Transverse colon (tissue), 4 donors: ENCODE measurements at places on chromosomes 2 and 18. TPM values are rescaled to one million over a fixed set of nuclear protein-coding genes. Genes with fewer than 3 reads are reported as not detected.

GRCh38 chr2:200577027-200577426, 8.8 kb upstream of the AOX1 start:
- H3K27me3 ChIP-seq: no peaks in the 10 kb centered on the region
- H3K27ac ChIP-seq: no peak overlapping the region
- no peak overlapping the region for H3K4me3 ChIP-seq
- no peak for DNase-seq

DNA sequence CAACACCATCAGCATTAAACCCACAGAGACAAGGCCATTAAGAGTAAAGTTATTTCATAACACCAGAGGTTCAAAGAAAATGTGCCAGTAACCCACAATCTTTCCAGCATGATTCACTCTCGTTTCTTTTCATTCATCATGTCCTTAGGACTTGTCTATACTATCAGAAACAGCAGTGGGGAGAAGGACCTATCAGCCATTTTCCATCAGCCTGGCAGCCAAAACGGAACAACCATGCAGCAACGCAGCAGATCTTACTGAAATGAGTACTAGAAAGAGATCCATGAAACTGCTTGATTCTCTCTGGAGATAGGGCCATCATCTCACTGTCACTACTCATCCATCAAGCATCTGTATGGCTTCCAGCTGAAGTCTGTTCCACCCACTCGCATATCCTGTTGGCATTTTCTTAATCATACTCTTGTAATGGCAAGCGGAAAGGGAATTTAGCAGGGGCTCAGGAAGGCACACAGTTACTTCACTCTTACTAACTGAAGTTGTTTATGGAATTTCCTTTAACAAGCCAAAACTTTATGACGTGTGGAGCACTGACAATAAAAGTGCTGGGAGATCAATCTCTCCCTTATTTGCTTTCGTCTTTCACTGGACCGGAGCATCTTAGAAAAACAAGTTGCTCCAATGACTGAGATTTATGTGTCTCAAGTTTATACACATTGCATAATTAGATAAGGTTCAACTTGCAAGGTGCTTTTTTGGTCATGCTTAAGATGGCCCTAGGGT, 69.7 kb downstream of the EPHA4 start:
- no peak for DNase-seq
- H3K27ac ChIP-seq: no peak overlapping the region
- H3K36me3 ChIP-seq: no peaks in the 10 kb centered on the region
- H3K4me3 ChIP-seq: no peak overlapping the region
- no peaks in the 10 kb centered on the region for H3K4me1 ChIP-seq
- H3K27me3 ChIP-seq: no peaks in the 10 kb centered on the region

- H3K27ac ChIP-seq: no peak overlapping the region
- no peaks in the 10 kb centered on the region for H3K4me1 ChIP-seq
- H3K27me3 ChIP-seq: no peaks in the 10 kb centered on the region
- no peaks in the 10 kb centered on the region for H3K36me3 ChIP-seq
These were observed 148.9 kb upstream of the GULP1 start for GRCh38 chr2:188142636-188143295.

DNA sequence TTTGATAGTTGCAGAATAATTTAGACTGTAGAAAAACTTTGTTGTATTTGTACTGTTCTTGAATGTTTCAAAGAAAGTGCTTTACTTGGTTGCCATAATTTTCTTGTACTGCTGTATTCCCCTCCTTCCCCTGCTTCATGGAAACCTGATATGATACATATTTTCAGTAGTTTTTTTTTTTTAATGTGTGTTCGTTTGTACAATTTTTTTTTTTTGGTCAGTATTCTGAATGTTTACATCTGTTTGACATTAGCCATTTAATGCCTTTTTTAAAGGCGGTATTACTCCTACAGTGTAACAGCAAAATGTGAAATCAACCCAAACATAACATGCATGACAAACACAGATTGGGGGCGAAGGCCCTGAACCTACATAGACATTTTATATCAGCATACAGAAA, 172.3 kb downstream of the ASXL3 start:
- H3K27ac ChIP-seq: no peak overlapping the region
- DNase-seq: no peak
- H3K27me3 ChIP-seq: no peaks in the 10 kb centered on the region

Gene MARS2
- total RNA-seq: 4.4 TPM

DNA sequence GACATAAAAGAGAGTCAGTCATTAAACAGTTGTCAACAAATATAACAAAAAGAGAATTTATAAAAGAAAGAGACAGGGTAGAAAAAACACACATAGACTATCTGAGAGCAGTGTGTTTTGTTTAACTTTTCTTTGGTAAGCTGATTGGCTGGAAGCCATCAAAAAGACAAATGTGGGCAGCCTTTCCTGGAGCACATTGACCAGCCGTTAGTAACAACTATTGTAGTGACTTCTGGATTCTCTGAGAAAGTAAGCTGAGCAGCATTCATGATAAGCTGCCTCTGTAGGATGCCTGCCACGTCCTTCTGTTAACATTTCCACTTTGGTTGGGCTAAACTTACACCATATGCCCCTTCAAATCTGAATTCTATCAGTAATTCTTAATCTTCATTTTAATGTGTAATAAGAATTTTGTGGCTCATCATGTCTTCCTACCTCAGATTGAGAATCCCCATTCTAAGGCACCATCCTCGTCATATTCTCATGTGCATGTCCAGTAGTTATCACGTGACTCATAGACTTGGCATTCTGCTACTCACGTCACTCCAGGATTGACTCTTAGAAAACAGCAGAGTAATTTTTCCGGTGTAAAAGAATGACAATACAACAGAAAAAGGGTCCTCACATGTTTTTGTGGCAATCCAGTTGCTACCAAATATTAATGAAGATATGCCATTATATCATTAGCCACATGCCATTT, 43.4 kb upstream of the DNAJC10 start:
- no peak for DNase-seq
- H3K27ac ChIP-seq: no peak overlapping the region
- no peaks in the 10 kb centered on the region for H3K4me1 ChIP-seq
- no peak overlapping the region for H3K4me3 ChIP-seq
- no peaks in the 10 kb centered on the region for H3K36me3 ChIP-seq

GRCh38 chr2:43218702-43219382, 7.6 kb downstream of the ZFP36L2 start:
- DNase-seq: peak; percentile 86
- H3K27me3 ChIP-seq: no peaks in the 10 kb centered on the region
- H3K4me3 ChIP-seq: peak overlapping the region; percentile 91
- H3K27ac ChIP-seq: peak overlapping the region; percentile 100

Gene TP53I3
- total RNA-seq: 102 TPM

DNA sequence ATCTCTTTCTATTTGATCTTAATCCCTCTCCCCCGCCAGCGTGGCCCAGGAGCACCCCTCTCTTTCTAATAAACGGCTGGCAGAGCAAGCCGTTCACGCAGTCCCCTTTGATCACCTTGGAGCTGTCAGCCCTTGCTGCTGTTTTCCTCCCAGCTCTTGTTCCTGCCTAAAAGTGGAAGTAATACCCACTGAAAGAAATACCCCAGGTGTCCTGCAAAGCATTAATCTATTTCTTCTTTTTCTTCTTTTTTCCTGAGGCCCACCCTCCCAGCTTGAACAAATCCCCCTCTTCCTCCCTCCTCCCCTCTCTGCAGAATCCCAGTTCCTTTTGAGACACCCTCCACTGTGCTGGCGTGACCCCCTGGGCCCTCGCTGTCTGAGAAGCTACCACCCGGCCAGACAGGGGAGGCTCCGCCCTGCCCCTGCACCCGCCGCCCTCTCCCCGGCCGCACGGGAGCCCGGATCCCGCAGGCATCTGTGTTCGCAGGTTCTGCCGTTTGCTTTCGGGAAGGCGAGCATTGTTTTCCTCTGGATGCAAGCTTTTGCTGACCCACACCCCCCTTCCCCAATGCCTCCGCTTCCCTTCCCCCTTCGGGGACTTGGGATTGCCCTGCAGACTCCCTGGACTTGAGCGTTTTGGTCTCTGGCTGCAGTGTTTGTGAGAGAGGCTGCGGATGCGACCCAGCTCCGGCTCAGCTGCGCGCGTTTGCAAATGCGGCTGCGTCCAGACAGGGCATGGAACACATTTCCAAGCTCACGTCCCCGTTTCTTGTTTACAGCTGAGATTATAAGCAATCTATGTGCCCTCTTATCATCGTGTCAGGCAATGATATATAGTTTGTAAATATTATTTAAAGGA, 631.5 kb downstream of the NYAP2 start:
- H3K27ac ChIP-seq: peak overlapping the region; percentile 4
- peaks cover 5% of the 10 kb centered on the region for H3K4me1 ChIP-seq
- H3K36me3 ChIP-seq: no peaks in the 10 kb centered on the region
- peak overlapping the region; percentile 25 for H3K4me3 ChIP-seq
- peaks cover 23% of the 10 kb centered on the region for H3K27me3 ChIP-seq

Gene DLGAP1
- total RNA-seq: 7.2 TPM
